ENCODE measurements at places on chromosomes 12 and 14.
A peak's percentile ranks its signal among the peaks of the same experiment; 100 is the strongest.

DNA sequence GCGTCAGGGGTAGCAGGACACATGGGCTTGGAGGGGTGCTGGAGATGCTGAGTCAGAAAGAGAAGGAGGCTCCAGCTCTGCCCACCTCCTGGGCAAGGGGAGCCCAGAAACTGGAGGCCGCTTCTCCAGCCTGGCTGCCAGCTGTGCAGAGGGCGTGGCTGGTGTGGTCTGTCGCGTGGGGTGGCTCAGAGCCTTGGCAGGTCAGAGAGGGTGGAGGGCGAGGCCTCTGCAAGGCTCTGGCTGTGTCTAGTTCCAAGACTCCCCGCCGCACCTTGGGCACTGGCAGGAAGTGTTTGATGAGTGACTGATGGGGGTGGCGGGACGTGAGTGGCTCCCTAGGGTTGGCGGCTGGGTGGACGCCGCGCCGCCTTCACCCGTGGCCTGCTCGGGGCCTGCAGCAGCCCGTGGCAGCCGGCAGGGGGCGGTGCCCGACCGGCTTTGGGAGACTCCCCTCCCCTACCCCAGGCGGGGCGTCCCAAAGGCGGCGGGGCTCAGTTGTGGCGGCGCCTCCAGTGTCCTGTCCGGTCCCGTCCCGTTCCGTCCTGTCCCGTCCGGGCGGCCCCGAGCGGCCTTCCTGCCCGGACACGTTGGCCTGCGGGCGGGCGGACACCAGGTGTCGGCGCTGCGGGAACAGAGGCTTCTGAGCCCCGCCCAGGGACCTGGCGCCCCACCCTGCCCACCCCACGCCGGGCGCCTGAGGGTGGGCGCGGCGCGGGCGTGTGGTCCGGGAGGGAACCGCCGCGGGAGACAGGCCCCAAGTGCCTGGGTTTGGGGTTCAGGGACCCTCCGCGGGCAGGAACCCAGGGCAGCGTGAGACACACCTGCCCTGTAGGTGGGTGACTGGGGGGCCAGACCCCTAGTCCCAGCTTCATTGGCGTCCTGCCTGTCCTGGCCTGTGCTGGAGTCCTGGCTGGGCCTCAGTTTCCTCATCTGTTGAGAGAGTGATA lies 39.7 kb downstream of the KRT80 start:
- peak; percentile 72 for DNase-seq

- peak; percentile 7 for DNase-seq
Measured at GRCh38 chr12:121295116-121295745, 1.3 kb downstream of the CAMKK2 start.

- DNase-seq, result no peak
Measured at GRCh38 chr12:40165179-40165578, 59.3 kb upstream of the SLC2A13 start.

DNA sequence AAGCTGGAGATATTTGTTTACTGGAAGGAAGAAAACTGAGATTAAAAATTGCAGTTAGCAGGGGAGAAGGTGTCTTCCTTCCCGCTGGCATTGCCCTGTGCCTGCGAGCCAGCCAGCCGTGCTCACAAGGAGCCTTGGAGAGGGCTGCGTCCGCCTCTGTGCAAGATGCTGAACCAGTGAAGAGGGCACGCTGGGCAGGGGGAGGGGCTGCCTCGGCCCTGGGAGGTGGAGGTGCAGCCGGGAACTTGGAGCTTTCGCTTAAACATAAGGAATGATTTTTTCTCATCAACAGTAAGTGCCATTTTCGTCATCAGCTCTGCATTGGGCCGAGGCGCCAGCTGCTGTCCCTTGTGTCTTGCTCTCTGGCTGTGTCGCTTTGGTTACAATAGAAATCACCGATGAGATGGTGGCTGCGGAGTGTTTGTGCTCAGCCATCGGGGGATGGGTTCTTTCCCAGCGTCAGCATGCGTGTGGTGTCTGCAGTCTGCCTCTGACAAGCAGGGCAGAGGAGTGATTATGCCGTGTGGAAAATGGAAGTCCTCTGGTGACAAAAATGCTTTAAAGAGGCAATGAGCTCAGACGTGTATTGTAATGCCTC lies 97.3 kb downstream of the ESR2 start:
- peak; percentile 22 for DNase-seq

DNA sequence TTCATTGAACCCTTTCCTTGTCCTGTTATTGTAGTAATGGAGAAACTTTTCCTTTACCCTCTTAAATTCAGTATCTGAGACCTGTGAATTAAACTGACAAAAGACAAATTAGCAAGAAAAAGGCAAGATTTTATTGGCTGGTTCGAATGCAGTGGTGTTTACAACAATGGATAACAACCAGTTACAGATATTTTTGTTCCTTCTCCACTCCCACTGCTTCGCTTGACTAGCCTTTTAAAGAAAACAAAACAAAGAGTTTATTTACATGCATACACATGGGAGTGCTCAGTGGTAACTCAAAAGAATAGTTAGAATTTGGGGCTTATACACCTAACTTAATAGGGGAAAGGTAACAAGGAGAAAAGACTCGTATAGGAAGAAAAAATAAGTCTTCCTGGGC lies 37.0 kb upstream of the HECTD1 start:
- no peak for DNase-seq

DNA sequence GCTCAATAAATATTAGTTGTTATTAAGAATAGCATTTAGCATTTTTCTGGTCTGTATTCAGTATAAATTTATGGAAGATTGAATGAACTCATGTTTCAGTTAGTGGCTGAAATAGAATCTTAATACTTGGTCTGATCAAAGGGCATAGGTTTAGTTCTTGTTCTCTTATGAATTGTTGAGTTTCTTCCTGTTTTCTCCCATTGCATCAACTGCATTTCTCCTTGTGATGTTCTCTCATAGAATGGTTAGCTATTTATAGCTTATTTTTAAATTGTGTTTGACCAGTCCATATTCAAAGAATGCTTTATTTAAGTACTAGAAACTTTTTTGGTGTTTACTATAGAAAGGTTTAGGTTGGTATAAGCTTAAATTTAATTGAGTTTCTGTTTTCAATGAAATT lies 29.8 kb downstream of the APAF1 start:
- no peak for DNase-seq

DNA sequence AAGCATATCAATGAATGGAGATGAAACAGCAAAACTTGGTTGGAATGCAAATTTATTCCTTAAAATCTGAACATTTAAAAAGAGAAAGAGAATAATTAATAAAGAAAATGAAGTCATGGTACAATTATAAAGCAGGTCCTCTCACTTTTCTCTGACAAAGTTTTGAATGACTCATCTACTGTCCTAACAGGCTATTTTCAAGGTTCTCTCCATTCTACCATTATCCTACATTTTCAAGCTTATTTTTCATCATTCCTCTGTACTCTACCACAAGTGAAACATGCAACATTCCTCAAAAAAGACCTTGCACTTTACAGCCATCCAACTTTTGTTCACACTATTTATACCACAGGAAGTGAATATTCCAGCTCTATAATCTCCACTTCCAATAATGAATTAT lies 36.9 kb upstream of the AP4S1 start:
- DNase-seq, result peak; percentile 26

GRCh38 chr14:69152181-69152901 lies 578 bp downstream of the DCAF5 start:
- DNase-seq, result peak; percentile 43

DNA sequence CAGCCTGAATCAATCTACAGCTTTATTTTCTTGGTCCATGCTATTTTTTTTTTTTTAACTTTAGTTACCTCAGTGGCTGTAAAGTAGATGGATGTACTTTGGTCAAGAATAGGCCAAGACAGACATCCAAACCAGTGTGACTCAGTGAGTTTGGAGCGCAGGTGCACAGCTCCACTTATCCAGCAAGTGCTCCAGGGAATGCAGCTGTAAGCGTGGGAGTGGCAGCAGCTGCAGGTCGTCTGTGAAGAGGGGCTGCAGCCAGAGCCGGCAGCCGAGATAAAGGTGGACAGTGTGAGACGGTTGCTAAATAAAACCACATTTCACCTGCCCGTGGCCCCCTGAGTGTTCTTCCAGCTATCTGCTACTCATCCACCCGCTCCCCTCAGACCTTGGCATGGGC lies 1018.7 kb downstream of the AACS start:
- DNase-seq, result no peak

DNA sequence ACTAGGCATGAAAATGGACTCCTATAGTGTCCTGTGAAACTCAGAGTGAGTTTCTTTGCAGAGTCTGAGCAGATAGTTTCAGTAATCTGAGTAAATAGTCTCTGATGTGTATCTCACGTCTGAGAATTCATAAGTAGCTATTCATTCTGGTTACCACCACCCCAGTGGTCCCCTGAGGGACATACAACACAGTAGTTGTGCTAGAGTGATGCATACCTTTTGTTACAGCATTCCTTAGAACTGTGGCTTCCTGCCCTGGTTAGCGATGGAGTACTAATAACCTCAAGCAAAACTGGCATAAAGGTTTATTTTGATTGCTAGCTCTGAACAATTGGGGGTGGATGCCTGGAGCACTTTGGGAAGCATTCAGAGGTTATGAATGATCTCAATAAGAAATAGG lies 114.7 kb downstream of the DAAM1 start:
- peak; percentile 40 for DNase-seq

GRCh38 chr12:27488479-27488878 lies 35.5 kb upstream of the PPFIBP1 start:
- DNase-seq, result peak; percentile 17

- no peak for DNase-seq
Measured at GRCh38 chr14:56857216-56857615, 46.9 kb upstream of the OTX2 start.

DNA sequence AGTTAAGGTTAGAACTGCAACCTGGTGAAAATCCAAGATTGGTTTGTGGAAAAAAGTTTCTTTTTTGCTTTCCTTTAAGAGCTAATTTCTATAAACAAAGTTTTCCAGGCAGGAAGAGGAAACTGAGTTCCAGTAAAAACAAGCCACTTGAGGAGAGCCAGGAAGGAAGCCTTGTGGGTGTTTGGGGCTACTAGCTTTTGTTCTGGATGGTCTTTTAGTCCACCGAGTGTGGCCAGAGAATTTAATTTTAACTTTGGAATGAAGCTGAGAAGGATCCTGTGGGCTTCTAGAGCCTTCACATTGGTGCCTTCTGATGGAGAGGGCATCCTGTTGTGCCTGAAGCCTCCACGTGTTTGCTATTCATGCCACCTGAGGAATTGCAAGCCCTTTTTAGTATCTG lies 327.9 kb downstream of the C12orf75 start:
- no peak for DNase-seq

- DNase-seq, result no peak
Measured at GRCh38 chr12:127750076-127750840, 516.7 kb upstream of the TMEM132C start.

- DNase-seq, result peak; percentile 41
Measured at GRCh38 chr12:106289196-106289681, 13.3 kb upstream of the TCP11L2 start.

DNA sequence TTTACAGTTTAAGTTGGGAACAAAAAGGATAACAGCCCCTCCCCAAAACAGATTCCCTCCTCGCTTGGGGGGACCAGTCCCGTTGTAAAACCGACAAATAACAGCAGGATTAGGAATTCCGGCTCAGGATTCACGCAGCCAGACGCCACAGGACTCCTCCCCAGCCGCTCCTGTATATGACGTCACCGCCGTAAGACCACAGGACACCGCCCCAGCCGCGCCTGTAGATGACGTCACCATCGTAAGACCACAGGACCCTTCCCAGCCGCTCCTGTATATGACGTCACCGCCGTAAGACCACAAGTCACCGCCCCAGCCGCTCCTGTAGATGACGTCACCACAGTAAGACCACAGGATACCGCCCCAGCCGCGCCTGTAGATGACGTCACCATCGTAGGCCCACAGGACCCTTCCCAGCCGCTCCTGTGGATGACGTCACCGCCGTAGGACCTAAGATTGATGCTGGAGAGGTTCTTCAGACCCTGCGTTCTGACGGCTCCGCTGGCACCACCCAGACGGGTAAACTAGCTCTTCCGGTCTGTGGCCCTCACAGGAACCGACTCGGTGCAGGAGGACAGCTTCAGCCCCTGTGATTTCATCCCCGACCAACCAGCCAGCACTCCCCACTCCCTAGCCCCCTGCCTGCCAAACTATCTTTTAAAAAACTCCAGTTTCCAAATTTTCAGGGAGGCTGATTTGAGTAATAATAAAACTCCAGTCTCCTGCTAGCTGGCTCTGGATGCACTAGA lies 43.9 kb upstream of the FBRSL1 start:
- peak; percentile 18 for DNase-seq

GRCh38 chr14:59325906-59326305 lies 137.4 kb downstream of the DAAM1 start:
- peak; percentile 47 for DNase-seq

- no peak for DNase-seq
Measured at GRCh38 chr12:101173197-101173749, 36.8 kb downstream of the SLC5A8 start.

DNA sequence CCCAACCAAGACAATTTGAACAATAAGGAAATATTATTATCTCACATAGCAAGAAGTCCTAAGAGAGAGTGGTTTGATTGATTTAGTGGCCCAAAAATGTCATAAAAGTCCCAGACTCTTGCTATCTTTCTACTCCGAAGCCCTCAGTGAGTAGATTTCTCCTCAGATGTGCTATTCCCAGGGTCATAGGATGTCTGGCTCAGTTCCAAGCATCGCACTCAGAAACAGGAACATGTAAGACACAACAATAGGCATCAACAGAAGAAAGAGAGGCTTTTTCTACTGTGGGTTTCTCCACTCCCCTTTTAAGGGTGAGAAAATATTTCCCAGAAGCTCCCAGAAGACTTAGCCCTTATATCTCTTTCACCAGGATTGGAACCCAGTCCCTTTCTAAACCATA lies 188.1 kb upstream of the CDKN3 start:
- no peak for DNase-seq

DNA sequence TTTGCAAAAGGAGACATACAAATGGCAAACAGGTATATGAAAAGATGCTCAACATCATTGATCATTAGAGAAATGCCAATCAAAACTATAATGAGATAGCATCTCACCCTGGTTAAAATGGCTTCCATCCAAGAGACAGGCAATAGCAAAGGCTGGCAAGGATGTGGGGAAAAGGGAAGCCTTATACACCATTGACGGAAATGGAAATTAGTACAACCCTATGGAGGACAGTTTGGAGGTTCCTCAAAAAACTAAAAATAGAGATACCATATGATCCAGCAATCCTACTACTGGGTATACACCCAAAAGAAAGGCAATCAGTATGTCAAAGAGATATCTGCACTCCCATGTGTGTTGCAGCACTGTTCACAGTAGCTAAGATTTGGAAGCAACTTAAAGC lies 17.3 kb upstream of the CKAP4 start:
- DNase-seq, result no peak

GRCh38 chr14:74018174-74018585 lies 908 bp downstream of the ENTPD5 start:
- DNase-seq, result peak; percentile 80

- peak; percentile 33 for DNase-seq
Measured at GRCh38 chr14:95979339-95980042, 59.7 kb upstream of the C14orf132 start.

- DNase-seq, result no peak
Measured at GRCh38 chr14:73627151-73627558, 14.8 kb downstream of the ACOT6 start.

DNA sequence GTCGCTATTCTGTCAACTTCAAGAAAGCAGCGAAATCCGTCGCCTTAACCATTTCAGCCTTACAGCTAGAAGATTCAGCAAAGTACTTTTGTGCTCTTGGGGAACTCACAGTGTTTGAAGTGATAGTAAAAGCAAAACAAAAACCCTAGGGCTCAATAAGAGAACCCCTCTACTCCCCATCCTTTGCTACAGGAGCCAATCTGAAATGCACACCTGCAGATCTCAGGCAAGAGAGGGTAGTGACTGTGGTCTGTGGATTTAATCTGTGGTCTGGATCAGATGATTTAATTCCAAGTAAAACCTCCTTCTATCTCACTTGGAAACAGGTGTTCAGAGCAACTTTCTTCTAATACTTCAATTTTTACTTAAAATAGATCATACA lies 422.9 kb upstream of the OR4E1 start:
- DNase-seq, result no peak

- peak; percentile 62 for DNase-seq
Measured at GRCh38 chr12:131829356-131829747, 1.2 kb downstream of the MMP17 start.

All from ELR (cell line).